ENCODE measurements at places on chromosomes 2 and 18.

DNA sequence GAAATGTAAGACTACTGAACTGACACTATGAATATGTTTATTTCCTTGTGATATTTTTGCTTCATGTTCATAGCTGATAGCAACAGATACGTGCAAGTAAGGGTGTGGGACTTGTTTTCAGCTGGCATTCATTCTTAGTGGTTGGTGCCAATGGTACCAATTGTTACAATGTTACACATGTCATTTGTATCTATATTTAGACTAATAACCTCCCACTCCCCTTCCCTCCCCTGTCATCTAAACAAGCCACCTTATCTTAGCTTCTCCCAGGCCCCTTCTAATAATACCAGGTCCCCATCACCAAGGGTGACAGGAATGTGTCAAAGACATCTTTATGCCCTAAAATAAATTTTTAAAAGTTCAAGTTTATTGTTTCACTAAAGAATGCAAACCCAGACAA lies 294.7 kb upstream of the FAM98A start:
- no peak for DNase-seq

- no peak for DNase-seq
Measured at GRCh38 chr2:198084156-198084555, 279.8 kb downstream of the PLCL1 start.

DNA sequence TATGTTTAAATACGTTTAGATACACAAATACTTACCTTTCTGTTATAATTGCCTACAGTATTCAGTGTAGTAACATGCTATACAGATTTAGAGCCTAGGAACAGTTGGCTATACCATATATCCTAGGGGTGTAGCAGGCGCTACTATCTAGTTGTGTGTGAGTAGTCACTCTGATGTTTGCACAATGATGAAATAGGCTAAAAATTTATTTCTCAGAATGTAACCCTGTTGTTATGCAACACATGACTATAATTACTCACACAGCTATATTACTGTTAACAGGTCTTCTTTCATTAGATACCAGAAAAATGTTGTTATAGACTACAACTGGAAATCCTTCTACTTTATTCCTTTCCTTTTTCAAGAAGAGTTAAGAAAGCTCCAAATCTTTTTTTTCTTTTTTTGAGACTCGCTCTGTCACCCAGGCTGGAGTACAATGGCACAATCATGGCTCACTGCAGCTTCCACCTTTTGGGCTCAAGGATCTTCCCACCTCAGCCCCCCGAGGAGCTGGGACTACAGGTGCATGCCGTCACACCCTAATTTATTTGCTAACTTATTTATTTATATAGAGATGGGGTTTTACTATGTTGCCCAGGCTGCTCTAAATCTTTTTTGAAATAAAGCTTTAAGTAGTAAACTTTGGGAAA lies 48.5 kb downstream of the C2orf74 start:
- peak; percentile 20 for DNase-seq

DNA sequence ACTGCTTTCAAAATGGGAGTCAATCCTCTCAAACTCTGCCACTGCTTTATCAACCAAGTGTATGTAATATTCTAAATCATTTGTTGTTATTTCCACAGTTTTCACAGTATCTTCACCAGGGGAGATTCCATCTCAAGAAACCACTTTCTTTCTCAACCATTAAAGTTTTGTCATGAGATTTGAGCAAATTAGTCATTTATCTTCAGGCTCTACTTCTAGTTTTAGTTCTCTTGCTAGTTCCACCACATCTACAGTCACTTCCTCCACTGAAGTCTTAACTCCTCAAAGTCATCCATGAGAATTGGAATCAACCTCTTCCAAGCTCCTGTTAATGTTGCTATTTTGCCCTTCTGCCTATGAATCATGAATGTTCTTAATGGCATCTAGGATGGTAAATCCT lies 545.8 kb downstream of the ARHGAP15 start:
- no peak for DNase-seq

DNA sequence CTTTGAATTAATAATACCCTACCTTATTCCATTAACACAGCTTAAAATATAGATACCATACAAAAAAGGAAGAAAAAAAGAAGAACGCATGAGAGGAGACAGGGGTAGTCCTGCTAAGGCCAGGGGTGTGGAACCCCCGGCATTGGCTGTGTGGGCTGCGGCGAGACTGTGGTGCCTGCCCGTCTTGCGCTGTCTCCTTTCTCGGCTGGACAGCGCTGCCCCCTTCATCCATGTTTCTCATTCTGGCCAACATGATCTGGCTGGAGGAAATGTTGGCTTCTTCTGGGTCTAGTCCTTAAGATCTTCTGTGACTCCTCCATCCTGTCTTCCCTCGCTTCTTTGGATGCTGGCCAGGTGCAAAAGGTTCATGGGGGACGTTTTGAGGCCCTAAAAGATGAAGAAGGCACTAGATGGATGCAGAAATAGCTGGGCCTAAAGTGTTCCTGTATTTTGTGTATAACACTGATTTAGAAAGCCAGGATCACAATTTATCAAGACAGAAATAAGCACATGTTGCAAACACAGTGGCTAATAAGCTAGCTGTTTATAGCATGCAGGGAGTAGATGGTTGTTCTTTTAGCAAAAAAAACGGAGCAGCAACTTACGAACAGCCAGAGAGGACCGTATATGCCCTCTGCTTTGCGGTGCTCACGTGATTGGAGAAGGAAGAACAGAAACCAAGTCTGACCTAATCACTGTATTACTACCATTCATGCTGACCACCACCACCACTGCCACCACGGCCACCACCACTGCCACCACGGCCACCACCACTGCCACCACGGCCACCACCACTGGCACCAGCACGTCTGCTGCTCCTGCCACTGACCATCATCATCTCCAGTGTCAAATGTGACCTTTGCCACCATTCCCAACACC lies 71.7 kb upstream of the ASB18 start:
- no peak for DNase-seq

DNA sequence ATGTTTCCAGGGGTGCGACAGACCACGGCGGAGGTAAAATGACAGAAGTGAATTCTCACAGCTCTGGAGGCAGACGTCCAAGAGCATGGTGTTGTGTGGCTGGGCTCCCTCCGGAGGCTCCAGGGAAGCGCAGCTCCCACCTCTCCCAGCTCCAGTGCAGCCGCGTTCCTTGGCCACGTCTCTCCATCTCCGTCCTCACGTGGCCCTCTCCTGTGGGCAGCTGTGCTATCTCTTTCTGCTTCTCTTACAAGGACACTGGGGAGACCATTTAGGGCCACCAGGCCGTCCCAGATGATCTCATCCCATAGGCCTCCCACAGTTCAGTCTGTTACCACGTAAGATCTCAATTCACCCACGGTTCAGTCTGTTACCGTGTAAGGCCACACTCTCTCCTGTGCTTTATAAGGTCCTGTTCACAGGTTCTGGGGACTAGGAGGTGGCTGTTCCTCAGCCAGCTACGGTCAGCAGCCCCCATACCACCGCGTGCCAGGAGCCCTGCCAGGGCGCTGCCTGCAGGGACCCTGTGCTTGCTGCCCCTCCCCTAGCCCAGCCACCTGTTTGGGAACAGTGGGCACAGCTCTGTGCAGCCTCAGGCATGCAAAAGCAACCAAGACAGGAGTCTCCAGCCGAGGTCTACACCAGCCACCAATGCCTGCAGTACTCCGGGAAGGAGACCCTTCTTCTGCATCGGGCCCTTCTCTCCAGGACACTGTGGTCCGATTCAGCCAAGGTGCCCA lies 2.9 kb upstream of the MAB21L4 start:
- no peak for DNase-seq

DNA sequence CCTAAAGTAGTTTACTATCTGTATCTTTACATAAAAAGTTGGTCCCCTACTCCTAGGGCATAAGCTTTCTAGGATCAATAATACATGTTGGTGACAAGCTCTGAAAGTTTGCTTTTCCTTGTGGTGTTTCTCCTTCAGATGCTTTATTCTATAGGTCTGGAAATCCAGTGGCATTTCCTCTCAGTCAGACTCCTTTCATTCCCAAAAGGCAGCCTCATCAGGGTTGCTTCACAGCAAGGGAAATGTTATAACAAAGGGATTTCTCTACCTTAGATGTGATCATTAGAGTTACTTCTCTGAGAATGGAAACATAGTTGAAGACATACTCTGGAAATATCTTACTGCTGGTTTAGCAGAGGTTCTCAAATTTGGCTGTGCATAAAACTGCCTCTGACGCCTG lies 1072.4 kb upstream of the ZEB2 start:
- DNase-seq: no peak

GRCh38 chr2:88919087-88919738 lies 227.7 kb downstream of the RPIA start:
- no peak for DNase-seq

DNA sequence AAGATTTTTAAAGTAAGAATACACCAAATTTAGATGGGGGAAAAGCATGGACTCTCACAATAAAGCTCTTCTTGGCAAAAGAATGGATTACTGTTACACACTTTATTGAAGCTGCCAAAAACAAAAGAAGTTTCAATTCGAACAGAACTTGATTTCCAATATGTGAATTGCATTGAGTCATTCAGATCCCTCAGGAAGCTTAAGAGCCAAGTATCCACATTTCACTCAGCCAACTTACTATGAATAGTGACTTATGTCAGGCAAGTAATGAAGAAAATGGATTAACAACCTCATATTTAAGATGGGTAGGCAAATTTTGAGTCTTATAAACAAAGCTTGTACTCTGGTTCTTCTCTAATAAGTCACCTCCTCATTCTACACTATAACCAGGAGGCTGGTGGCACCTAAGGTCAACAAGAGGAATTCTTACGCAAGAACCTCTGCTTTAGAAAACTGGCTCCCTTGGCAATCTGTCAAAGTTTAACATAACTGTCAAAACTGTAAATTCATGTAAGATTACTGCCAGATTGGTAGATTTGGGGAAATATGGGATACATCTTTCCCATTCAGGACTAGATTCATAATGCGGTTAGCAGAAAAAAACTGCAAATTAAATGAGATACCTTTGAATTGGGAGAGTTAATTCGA lies 6.0 kb downstream of the HADHA start:
- peak; percentile 28 for DNase-seq

DNA sequence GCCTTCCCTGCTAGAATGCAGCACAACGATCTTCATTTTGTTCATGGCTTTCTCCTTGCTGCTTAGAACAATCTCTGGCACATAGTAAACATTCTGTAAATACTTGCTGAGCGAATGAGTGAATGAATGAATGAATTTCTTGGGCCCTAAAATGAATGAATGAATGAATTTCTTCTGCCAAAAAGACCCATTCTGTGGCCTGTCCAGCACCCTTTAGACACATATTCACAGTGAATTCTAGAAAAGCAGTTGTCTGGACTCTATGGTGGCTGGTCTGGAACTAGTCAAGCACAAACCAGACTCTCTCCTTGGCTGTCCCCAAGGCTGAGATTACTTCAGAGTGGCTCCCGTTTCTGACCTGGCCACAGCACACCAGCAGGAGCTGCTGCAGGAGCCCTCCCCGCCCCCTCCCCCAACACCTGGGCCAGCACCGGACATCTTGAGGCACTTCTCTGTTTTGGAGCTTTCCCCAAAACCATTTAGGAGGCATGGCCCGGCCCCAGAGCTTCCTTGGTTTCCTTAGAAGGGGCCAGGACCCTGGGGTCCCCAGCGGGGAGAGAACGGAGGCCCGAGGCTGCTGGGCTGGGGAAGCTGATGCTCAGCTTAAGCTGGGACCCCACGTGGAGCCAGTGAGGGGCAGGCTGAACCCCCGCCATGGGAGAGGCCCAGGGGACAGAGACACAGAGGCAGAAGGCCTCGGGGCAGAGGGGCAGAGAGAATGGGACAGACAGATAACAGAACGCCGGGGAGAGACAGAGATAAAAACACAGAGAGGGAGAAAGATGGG lies 159.0 kb downstream of the ZFP36L2 start:
- DNase-seq: no peak

DNA sequence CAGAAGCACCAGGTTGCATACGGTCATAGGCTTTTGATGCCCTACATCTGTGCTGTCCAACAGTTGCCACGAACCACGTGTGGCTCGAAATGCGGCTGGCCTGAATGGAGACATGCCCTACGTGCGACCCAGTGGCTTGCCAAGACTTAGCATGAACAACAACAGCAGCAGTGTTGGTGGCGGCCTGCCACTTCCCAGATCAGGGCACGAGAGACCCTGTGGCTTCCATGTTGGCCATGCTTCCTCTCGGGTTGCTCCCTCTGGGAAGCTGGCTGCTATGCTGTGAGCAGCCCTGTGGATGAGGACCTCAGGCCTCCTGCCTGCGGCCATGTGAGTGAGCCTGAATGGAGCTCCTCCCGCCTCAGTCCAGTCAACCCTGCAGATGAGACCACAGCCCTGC lies 212.3 kb downstream of the HDAC4 start:
- DNase-seq: no peak

Data from large intestine (tissue), 12 donors.